Stimulated activated CD8-positive, alpha-beta memory T cell treated with anti-CD3 and anti-CD28 coated beads, Interleukin-12 subunit alpha, Interleukin-12 subunit beta, amount 100 ng/mL, for 1 hour (primary cell): ENCODE measurements at places on chromosomes 12 and 14.

DNA sequence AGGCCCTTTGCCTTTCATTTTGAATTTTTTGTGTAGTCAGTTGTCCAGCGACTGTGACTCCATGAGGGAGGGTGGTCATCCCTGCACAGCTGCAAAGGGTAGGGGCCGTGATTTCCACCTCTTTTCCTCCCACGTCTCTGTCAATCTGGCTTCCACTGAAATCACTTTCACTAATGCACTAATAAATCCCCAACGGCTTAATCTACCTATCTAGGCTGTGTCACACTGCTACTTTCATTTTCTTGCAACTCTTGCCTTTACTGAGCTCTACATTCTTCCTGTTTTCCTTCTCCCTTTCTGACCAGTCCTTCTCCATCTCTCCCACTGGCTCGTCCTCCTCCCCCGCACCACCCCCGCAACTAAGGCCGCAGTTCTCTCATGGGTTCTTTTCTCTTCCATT, 212.3 kb upstream of the FOXN3 start:
- DNase-seq = no peak

GRCh38 chr12:38508246-38508645, 191.7 kb downstream of the ALG10B start:
- DNase-seq = no peak

- DNase-seq = no peak
Observed at GRCh38 chr12:47417121-47417520, 288.7 kb downstream of the RPAP3 start.

GRCh38 chr12:39402922-39403321, 40.0 kb downstream of the KIF21A start:
- no peak for DNase-seq

- no peak for DNase-seq
Observed at GRCh38 chr12:39919790-39920189, 186.1 kb downstream of the SLC2A13 start.

DNA sequence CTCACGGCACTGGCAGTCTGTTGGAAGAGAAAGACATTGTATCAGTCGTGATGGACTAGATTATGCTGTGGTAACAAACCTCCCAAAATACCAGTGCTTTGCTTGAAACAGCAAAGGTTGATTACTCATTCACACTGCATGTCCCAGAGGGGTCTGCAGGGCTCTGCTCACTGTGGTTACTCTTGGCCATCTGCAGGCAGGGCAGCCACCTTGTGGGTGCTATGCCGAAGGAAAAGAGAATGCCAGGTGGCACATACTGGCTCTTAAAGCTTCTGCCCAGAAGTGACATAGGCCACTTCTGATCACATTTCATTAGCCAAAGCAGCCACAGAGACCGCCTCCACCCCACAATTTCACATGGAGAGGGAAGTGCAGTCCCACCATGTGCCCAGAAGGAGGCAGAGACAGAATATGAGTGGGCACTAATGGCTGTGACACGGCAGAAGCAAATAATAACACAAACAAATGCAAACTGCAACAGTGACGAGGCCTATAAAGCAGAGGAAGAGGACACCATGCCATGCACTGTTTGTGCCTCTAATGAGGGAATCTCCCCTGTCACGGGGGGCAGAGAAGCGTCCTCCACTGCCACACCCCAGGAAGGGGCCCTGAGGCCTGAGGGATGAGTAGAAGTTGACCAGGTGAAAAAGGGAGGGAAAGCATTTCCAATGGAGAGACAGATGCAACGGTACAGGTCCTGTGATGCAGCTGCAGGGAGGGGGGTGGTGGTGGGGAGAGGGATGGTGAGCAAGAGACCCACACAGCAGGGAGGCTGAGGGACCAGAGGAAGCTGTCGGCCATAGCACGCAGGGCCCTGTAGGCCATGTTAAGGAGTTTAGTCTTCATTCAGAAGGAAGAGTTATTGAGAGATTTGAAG, 51.7 kb upstream of the KICS2 start:
- no peak for DNase-seq

- no peak for DNase-seq
Observed at GRCh38 chr12:24979976-24980730, 31.3 kb upstream of the BCAT1 start.

DNA sequence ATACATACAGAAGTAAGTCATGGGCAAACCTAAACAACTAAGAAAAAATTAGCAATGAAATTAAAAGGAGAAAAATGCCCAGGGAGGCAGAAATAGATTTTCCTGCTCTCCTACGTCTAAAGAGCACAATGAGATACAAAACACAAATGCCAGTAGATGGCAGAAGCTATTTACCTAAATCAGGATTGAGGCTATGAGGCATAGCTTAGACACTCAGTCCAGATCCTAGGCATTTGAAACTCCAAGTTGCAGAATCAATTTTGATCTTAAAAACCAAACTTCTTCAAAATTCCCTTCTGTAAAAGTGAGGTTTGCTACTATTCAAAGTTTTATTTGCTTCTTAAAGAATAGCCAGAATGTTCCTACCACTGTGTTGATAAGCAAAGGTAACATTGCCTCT, 368.6 kb downstream of the DAD1 start:
- DNase-seq = no peak

DNA sequence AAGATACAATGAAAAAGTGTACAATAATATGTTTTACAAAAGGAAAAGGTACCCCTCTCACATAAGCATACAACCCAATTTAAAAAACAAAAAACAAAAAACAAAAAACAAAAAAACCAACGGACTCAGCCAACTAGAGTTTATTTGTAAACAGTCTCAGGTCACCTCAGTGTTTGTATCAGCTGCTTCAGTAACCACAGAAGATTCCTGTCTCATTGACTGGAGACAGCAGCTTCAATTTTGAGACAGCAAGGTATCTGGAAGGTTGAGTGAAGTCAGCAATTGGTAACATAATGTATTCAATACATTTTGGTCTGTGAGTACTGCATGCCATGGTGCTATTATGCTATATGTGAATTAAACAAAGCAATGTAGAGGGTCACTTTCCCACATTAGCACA, 201.7 kb downstream of the AKAP6 start:
- no peak for DNase-seq

DNA sequence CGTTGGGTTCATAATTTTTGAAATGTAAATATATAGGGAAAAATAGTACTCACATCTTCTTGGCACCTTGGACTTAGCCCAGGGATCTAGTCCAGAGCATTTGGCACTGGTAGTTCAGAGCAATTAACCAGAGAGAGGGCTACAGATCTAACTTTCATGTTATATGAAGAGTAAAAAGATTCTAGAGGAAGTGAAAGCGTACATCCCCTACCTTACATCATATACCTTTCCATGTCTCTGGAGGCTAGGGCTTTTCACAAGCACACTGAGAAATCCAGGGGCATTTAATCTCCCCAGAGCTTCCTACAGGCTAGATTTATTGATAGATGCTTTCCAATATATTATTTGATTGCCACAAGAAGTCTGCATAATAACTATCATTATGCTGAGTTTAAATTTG, 687.5 kb upstream of the FBXO33 start:
- no peak for DNase-seq

DNA sequence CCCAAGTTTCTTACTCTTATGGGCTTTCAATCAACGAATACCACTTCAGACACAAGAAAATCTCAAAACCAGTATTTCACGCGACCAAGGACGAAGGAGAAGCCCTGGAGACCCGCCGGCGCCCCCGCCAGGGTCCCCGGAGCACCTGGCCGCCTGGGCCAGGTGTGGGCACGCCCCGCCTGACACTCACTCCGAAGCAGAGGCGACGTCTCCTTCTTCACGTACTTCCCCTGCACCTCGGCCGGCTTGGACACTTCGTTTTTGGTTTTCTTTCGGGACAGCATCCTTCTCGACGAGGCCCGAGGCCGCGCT, 466 bp downstream of the SAV1 start:
- no peak for DNase-seq

GRCh38 chr12:21354641-21355040, 18.1 kb upstream of the IAPP start:
- DNase-seq = no peak
